Subcutaneous preadipocyte (primary cell): ENCODE measurements at places on chromosomes 16 and 17. TPM values are rescaled to one million over a fixed set of nuclear protein-coding genes. Genes with fewer than 3 reads are reported as not detected.

RGS9 gene
- 1.6 and 2.2 TPM in 2 replicates for total RNA-seq

PRKCB gene
- total RNA-seq, result under 0.01 TPM in 1 of 2 replicates, not detected in the other

CTRB1 gene
- total RNA-seq, result not detected in 2 replicates

ELMO3 gene
- total RNA-seq, result 0.37 and 0.59 TPM in 2 replicates

TMIGD1 gene
- total RNA-seq, result not detected in 2 replicates

MPV17L gene
- total RNA-seq, result 0.37 and 1.2 TPM in 2 replicates
